ENCODE measurements at places on chromosomes 2 and 18. TPM values are rescaled to one million over a fixed set of nuclear protein-coding genes. Genes with fewer than 3 reads are reported as not detected.

The STPG4 gene
- total RNA-seq, result not detected

GRCh38 chr2:120988051-120988699 lies 252.5 kb downstream of the GLI2 start:
- H3K27me3 ChIP-seq, result no peaks in the 10 kb centered on the region
- no peak for DNase-seq
- H3K36me3 ChIP-seq, result no peaks in the 10 kb centered on the region
- H3K27ac ChIP-seq, result no peak overlapping the region
- H3K4me3 ChIP-seq, result no peak overlapping the region

- no peaks in the 10 kb centered on the region for H3K36me3 ChIP-seq
- peaks cover 20% of the 10 kb centered on the region for H3K27me3 ChIP-seq
- DNase-seq, result no peak
- H3K27ac ChIP-seq, result no peak overlapping the region
- H3K4me1 ChIP-seq, result no peaks in the 10 kb centered on the region
Observed at GRCh38 chr2:236250286-236250685, 13.9 kb downstream of the ASB18 start.

GRCh38 chr2:3189076-3189591 lies 188.5 kb downstream of the EIPR1 start:
- H3K4me1 ChIP-seq, result no peaks in the 10 kb centered on the region
- H3K27ac ChIP-seq, result no peak overlapping the region
- H3K27me3 ChIP-seq, result no peaks in the 10 kb centered on the region
- H3K4me3 ChIP-seq, result no peak overlapping the region

DNA sequence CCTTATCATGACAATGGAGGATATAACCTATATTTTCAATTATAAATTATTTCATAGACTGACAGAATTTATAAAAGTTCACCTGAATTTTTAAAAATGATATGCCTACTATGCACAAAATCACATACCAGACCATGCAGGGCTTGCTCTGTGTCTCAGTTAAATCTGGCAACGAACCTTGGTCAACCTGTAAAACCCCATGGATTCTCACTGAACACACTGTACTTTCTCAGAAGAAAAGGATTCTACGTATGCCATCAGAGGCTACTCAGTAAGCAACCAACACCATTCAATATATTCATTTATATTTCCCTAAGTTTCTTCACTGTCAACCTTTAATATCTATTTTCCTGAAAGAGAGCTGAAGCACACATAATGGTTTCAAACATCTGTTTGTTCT lies 52.4 kb downstream of the NRXN1 start:
- no peak overlapping the region for H3K27ac ChIP-seq
- no peaks in the 10 kb centered on the region for H3K27me3 ChIP-seq
- H3K36me3 ChIP-seq, result no peaks in the 10 kb centered on the region

- H3K4me3 ChIP-seq, result no peak overlapping the region
- no peak overlapping the region for H3K27ac ChIP-seq
- peak; percentile 30 for DNase-seq
Observed at GRCh38 chr2:238160206-238161129, 1.7 kb downstream of the ERFE start.

Data from activated T-cell treated with anti-CD3 and anti-CD28 coated beads, Interleukin-2, amount 50 U/mL, for 72 hours (primary cell).